Activated CD4-positive, alpha-beta memory T cell treated with anti-CD3 and anti-CD28 coated beads for 36 hours (primary cell): ENCODE measurements at places on chromosomes 12 and 14. TPM values are rescaled to one million over a fixed set of nuclear protein-coding genes. Genes with fewer than 3 reads are reported as not detected.

SIX1 gene
- not detected for total RNA-seq

- peaks cover 5% of the 10 kb centered on the region for H3K4me1 ChIP-seq
- H3K36me3 ChIP-seq = no peaks in the 10 kb centered on the region
- H3K27ac ChIP-seq = no peak overlapping the region
- H3K27me3 ChIP-seq = peaks cover 22% of the 10 kb centered on the region
- no peak for DNase-seq
Observed at GRCh38 chr14:99686557-99687283, 2.6 kb downstream of the CYP46A1 start.

- H3K4me1 ChIP-seq = no peaks in the 10 kb centered on the region
- H3K4me3 ChIP-seq = no peak overlapping the region
- no peak for DNase-seq
- no peaks in the 10 kb centered on the region for H3K36me3 ChIP-seq
Observed at GRCh38 chr12:40681148-40681547, 11.1 kb upstream of the CNTN1 start.

DNA sequence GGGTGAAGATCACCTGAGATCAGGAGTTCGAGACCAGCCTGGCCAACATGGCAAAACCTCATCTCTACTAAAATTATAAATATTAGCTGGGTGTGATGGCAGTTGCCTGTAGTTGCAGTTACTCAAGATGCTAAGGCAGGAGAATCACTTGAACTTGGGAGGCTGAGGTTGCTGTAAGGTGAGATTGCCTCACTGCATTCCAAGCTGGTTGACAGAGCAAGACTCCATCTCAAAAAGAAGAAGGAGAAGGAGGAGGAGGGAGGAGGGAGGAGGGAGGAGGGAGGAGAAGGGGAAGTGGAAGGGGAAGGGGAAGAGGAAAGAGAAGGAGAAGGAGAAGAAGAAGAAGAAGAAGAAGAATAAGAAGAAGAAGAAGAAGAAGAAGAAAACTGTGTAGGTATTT lies 17.0 kb downstream of the RNASE10 start:
- H3K4me1 ChIP-seq = no peaks in the 10 kb centered on the region
- H3K27ac ChIP-seq = no peak overlapping the region
- no peaks in the 10 kb centered on the region for H3K36me3 ChIP-seq
- DNase-seq = no peak
- H3K4me3 ChIP-seq = no peak overlapping the region

TTC5 gene
- 22.7 TPM for total RNA-seq

GRCh38 chr12:93133361-93133760 lies 204.3 kb upstream of the EEA1 start:
- no peak overlapping the region for H3K27ac ChIP-seq
- no peak overlapping the region for H3K4me3 ChIP-seq
- no peaks in the 10 kb centered on the region for H3K36me3 ChIP-seq
- no peak for DNase-seq
- no peaks in the 10 kb centered on the region for H3K27me3 ChIP-seq

- peak; percentile 13 for DNase-seq
- H3K4me3 ChIP-seq = peak overlapping the region; percentile 51
- H3K27me3 ChIP-seq = no peaks in the 10 kb centered on the region
- no peaks in the 10 kb centered on the region for H3K36me3 ChIP-seq
- peaks cover 6% of the 10 kb centered on the region for H3K4me1 ChIP-seq
- peak overlapping the region; percentile 75 for H3K27ac ChIP-seq
Observed at GRCh38 chr14:22226381-22226780, 362.6 kb downstream of the DAD1 start.

IL22 gene
- total RNA-seq = 6.4 TPM

LALBA gene
- not detected for total RNA-seq

DNA sequence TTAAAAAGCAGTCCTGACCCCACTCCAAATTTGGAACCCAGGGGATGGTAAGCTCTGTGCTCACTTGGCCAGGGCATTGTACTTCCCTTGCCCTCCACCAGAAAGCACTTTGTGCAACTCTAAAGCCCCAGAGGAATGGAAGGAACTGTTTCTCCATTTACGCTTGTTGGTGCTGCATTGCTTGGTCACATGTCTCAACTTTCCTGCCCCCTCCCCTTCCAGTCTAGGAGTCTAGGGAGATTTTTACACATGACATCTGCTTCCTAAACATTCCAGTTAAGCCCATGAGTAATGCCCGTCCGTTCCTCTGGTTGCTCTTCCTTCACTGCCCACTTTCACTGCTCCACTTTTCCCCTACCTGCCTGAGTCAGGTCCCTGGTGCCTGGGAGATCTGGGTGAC lies 92.6 kb upstream of the MAP1LC3B2 start:
- H3K27ac ChIP-seq = no peak overlapping the region
- H3K4me3 ChIP-seq = no peak overlapping the region
- H3K27me3 ChIP-seq = no peaks in the 10 kb centered on the region

GRCh38 chr12:45223868-45224267 lies 8.0 kb downstream of the ANO6 start:
- H3K4me1 ChIP-seq = peaks cover 48% of the 10 kb centered on the region
- H3K27me3 ChIP-seq = no peaks in the 10 kb centered on the region
- peaks cover 1% of the 10 kb centered on the region for H3K36me3 ChIP-seq
- no peak overlapping the region for H3K27ac ChIP-seq
- H3K4me3 ChIP-seq = no peak overlapping the region

CFAP54 gene
- total RNA-seq = 0.31 TPM

DNA sequence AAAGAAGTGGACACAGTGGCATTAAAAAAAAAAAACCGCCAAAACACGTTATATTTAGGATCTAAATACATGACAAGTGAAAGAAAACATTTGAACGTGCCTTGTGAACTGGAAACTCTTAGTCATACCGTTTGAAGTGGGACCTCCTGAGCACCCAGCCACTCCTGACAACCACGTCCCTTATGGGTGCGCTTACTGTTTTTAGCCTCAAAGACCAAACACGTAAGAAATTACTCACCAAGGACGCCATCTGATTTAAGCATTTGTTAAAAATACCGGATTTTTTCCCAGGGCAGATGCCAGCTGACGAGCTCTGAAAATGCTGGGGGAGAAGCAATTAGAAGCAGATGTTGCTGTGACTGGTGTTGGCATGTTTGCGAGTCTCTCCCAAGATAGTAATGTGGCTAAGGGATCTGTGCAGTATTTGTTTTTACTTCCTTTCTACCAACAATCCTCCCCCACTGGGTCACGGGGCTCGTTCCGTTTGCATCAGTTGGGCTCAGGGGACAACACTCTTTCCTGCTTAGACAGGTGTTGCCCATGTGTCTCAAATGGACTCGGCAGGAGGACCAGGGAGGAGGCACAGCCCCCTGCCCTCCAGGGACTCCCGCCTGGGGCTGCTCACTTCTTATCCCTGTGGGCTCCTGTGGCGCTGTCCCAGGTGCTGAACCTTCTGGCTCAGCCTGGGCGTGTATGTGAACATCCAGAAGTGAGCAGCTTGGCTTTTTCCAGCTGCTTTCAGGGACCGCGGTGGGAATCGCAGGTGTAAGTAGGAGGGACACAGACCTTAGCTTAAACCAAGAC lies 101.0 kb downstream of the BEGAIN start:
- no peak overlapping the region for H3K27ac ChIP-seq
- H3K4me1 ChIP-seq = peaks cover 16% of the 10 kb centered on the region
- peaks cover 21% of the 10 kb centered on the region for H3K36me3 ChIP-seq
- H3K27me3 ChIP-seq = no peaks in the 10 kb centered on the region
